Amniotic epithelial cell (primary cell): ENCODE measurements at places on chromosomes 2 and 18.
A peak's percentile ranks its signal among the peaks of the same experiment; 100 is the strongest.

DNA sequence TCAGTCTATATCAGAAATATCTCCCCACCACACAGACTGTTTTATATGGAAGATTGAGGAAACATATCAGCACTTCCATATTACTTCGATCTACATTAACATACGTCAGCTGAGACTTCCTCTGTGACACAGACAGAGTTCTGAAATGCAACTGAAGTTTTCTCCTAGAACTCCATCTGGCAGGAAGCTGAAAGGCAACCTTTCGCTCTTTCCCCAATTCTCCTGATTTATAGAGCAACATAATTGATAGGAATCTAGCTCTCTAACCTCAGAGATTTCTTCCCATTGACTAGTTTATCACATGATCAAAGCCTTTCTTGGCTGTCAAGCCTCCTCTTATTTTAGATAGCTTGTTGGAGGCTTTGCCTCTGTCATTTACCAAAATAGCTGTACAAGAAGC, 806.7 kb upstream of the CHAC2 start:
- no peak for DNase-seq

GRCh38 chr2:187826023-187826422, 271.8 kb upstream of the TFPI start:
- peak; percentile 54 for DNase-seq

DNA sequence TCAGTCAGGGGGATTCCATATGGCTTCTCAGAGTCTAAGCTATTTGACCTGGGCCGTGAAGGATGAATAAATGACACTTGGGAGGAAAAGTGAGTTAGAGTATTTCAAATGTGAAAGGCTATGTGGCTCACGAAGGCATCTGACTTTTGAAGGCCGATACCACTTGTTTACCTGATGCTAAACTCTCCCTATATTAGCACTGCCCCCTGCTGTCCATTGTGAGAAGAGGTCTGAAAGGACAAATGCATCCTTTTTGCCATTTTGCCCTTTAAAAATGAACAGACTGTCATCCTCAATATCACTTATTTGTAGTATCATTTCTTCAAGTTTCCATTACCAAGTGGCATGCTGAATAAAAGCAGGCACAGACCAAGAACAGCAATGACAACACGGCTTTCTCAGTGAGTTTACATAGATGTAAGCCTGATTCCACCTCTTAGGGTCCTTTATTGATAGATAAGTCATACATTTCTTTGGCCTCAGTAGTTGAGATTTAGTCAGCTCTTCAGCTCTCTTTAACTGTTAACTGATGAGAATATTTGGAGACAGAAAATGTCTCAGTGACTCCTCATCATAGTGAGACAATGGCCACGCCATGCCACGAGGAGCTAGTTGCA, 40.1 kb downstream of the DOCK10 start:
- peak; percentile 68 for DNase-seq

DNA sequence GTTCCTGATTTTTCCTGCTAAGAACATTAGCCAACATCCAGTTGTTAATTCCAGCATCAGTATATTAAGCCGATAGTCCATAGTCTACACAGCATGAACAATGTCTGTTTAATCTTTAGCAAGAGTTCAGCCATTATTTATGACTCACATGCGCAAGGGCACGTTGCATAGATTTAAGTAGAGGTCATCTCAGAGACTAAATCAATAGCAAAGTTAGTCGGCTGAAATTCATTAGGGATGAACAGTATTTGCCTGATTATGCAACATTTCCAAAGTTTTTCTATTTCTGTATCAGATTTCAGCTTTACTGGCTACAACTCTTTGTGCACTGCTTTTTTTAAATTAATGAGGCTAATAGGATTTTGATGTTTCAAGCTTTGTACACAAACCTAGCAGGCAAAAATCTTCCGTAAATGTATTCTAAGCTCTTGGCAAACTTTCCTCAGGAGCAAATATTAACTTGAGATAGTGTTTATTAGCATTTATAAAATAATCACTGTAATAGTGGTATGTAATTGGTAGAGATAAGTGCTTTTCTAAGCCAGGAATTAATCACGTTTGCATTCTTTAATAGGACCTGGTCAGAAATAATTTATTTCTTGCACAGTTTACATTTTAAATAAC, 578.7 kb upstream of the ID2 start:
- no peak for DNase-seq

- no peak for DNase-seq
These were observed 71.5 kb downstream of the TMEM247 start for GRCh38 chr2:46550686-46551404.

GRCh38 chr2:201208563-201209252, 25.8 kb downstream of the CASP10 start:
- DNase-seq, result no peak

DNA sequence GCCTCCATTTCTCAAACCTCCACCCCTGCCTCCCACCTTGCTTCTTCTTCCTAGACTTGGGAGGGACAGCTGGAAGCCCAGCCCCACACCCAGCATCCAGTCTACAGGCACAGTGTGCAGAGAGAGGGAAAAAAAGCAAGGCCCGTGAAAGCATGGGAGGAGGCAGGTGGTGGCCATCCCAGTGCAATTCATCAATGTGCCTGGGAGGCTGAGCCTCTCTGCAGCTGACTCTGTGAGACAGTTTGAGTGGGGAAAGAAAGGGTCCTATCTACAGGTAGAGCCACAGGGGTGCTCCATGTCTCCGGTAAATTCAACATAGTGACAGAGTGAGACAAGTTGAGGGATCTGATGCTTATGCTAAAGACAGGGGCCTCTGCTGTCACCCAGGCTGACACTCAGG, 340.6 kb downstream of the DYSF start:
- DNase-seq, result no peak

DNA sequence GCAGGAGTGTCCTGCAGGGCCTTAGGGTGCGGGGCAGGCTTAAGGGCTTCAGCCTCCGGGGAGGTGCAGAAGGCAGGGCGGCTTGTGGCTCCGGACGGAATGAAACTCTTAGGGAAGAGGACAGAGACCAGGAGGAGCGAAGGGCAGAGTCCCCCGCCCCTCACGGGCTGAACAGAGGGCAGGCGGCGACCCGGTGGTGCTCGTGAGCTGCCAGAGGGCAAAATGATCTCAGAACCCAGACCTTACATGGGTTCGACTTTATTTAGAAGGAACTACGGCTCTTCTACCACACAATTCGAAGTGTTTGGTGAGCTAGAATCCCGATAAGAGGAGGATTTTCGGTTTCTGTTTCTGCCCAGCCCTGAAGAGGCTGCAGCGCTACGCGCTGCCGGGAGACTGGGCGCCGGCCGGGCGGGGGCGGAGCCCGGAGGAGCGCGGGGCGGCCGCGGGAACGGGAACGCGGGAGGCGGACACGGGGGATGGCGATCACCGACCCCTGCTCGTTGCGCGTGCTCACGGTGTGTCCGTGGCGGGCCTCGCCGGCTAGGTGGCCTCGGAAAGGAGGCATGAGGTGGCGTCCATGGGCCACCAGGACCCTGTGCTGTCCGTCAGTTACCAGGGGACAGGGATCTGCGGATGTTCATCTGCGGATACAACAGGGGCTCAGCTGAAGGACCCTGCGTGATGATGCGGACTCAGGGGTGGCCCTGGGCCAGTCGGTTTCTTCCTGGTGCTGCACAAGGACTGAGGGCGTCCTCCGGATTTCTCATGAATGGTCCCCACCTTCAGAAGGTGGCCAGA, 4.2 kb upstream of the SP100 start:
- DNase-seq, result peak; percentile 54

- DNase-seq, result no peak
These were observed 4.0 kb upstream of the BIN1 start for GRCh38 chr2:127110985-127111384.

- DNase-seq, result no peak
These were observed 50.1 kb downstream of the ITGAV start for GRCh38 chr2:186639939-186640338.

GRCh38 chr2:164850235-164850634, 8.6 kb upstream of the COBLL1 start:
- peak; percentile 45 for DNase-seq

GRCh38 chr2:30693821-30694281, 113.4 kb downstream of the CAPN13 start:
- no peak for DNase-seq

DNA sequence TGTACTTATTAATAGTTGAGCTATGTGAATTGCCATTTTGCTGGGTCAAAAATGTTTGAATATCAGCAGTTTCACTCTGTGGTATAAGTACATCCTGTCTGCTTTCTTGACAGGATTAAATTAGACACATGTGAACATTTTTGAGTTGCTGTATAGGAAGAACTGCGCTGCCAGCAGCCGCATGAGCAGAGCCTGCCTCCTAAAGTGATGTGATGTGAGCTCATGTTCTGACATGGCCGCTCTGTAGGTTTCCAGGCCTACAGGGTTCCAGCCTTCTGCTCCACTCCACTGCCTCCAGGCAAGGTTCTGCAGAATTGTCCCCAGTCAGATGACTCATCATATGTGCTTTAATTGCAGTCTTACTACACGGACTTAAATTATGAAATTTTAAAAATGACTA, 119.7 kb upstream of the NFATC1 start:
- DNase-seq, result peak; percentile 14
